NCI-H2107 (cell line): ENCODE measurements at places on chromosomes 12 and 14.

DNA sequence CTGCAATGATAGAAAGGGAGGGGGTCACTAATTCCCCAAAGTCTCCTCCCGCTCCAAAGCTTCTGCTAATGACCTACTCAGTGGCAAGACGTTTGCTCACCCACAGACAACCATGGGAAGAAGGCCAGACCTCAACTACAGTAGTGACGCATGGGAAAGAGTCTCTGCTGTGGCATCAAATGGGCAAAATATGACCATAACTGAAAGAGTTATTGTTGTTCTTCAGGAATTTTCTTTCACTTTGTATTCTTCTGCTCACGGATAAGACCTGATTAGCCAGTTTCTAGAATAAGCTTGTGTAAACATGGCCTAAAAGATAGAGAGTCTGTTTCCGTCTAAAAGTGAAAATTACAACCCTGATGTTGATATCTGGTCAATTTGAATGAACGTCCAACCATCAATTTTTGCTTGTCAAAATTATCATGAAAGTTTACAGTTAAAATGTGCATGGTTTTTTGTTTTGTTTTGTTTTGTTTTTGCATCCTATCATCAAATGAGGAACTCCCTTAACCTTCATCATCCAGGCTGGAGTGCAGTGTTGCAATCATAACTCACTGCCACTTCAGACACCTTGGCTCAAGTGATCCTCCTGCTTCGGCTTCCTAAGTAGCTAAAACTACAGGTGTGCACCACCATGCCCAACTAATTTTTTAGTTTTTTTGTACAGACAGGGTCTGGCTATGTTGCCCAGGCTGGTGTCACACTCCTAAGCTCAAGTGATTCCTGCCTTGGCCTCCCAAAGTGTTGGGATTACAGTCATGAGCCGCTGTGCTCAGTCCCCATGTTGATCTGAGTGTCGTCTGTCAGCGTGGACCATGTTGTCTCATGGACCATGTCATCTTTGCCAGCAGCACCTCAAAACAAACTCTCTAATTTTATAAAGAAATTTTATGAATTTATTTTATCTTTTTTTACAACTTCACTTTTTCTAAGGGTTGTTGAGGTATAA lies 7.0 kb downstream of the KRT6B start:
- DNase-seq: no peak

GRCh38 chr14:72643317-72643801 lies 250.5 kb downstream of the DPF3 start:
- DNase-seq: no peak

DNA sequence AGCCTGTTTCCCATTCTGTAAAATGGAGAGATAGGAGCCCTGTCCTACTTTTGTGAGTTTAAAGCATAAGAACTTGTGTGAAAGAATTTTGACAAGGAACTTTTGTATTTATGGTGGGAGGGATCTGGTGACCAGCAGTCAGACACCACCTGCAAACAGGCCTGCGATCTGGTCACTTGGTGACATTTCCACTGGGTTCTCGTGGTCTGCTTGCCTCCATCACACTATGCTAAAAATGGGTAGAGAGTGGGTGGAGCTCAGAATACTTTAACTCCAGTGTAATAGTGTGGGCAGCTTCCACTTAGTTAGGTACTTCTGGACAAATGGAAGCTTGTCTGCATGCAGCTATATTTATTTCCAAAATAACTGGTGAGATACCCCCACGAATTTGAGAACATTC lies 26.5 kb upstream of the PLXNC1 start:
- no peak for DNase-seq

GRCh38 chr14:67736771-67737170 lies 35.1 kb downstream of the RDH12 start:
- DNase-seq: no peak

DNA sequence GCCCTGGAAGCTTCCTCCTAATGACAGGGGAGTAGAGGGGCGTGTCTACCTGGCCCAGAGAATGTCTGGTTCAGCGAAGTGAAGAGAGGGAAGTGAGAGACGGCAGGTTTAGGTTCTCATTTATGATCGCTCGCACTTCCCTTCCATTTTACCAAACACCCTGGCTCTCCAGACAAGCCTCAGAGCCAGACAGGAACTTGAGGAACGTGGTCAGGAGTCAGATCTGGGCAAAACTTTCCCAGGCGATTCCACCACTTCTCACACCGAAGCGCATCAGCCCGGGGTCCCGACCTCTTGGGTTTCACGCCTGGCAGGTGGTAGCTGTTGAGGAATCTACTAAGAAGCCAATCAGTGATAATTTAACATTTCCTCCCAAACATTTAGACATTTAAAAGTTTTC lies 21.3 kb downstream of the ACTN1 start:
- no peak for DNase-seq

GRCh38 chr12:34348836-34349672 lies 326.8 kb downstream of the ALG10 start:
- no peak for DNase-seq

DNA sequence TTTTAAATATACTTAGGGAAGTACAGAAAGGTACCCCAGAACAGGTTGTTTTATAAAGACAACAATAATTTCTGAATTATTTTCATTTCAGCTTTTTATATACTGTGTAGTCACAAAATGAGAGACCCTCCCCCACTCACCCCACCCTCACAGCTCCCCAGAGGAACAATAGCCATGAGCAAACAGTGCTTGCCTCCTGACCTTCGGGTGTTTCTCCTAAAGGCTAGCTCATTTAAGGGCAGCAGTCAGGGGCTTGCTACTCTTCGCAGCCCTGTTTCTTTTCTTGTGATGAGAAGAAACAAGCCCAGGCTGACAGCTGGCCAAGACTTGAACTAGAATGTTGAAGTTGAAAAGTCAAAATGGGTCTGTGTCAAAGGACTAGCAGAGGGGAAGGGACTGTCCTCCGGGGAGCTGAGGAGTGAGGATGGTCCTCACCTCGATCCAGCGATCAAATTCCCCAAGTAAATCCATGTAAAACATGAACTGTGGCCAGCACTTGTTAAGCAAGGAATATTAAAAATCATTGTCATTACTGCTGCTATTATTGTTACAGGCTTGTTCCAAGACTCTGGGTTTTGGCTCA lies 133.8 kb upstream of the ARHGAP5 start:
- no peak for DNase-seq

- no peak for DNase-seq
Observed at GRCh38 chr14:95953111-95953724, 76.6 kb downstream of the TUNAR start.

DNA sequence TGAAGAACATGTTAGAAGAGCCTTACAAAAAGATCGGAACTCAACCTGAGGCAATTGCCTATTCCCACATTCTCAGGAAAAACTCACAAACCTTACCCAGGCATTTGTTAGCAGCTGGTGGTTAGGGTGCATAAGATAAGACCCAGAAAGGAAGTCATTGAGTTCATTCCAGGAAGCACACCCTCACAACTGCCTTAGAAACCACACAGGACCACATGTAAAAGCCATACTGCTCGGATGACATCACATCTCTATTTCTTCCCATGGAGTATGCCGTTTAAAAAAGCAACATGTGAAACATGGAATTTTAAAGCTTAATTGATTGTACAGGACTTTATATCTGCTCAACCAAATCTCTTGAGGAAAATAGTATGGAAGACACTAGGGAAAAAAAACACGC lies 411.2 kb downstream of the DAD1 start:
- DNase-seq: no peak

GRCh38 chr14:60151715-60152114 lies 13.5 kb downstream of the DHRS7 start:
- no peak for DNase-seq

DNA sequence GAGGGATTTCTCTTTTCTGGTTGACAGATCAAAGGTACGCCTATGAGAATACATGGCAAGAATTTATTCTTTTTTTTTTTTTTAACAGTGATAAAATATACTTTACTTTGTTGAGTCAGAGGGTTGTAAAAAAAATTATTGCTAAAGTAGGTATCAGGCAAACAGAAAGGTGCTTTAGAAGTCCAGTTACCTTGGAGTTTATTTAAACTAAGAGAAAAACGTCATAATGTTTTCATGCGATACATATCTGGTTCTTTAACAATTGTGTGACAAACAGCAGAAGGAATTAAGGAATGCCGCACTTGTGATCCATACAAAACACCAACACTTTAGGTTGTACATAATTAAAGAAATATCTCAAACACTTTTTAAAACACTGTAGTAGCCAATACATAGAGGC lies 94.2 kb downstream of the BORCS5 start:
- DNase-seq: no peak
